Small intestine (tissue), 16 donors: ENCODE measurements at places on chromosomes 6 and 20. TPM values are rescaled to one million over a fixed set of nuclear protein-coding genes. Genes with fewer than 3 reads are reported as not detected.
A peak's percentile ranks its signal among the peaks of the same experiment; 100 is the strongest.

DNA sequence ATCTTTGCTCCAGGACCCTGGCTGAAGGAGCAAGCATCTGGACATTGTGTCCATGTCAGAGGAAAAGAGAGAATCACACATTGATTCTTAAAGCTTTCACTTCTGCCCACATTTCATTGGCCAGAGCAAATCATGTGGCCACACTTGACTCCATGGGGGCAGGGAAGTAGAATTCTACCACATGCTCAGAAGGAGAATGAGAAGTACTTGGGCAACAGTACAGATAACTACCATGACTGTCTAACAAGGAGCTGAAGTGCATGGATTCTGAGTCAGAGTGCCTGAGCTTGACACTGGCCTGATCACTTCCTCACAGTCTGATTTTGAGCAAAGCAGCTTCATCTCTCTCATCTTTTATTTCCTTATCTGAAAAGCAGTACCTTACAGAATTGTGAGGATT, 38.6 kb downstream of the GHRH start:
- H3K4me3 ChIP-seq: no peak overlapping the region
- H3K27ac ChIP-seq: no peak overlapping the region
- DNase-seq: peak; percentile 24
- no peaks in the 10 kb centered on the region for H3K27me3 ChIP-seq
- H3K36me3 ChIP-seq: peaks cover 42% of the 10 kb centered on the region
- H3K4me1 ChIP-seq: no peaks in the 10 kb centered on the region

- H3K4me1 ChIP-seq: peaks cover 1% of the 10 kb centered on the region
- no peak overlapping the region for H3K4me3 ChIP-seq
- DNase-seq: peak; percentile 43
- no peaks in the 10 kb centered on the region for H3K27me3 ChIP-seq
- H3K27ac ChIP-seq: no peak overlapping the region
- no peaks in the 10 kb centered on the region for H3K36me3 ChIP-seq
These were observed 6.0 kb upstream of the FASTKD5 start for GRCh38 chr20:3165473-3166337.

FAM184A gene
- 1.8 TPM for polyA plus RNA-seq

DNA sequence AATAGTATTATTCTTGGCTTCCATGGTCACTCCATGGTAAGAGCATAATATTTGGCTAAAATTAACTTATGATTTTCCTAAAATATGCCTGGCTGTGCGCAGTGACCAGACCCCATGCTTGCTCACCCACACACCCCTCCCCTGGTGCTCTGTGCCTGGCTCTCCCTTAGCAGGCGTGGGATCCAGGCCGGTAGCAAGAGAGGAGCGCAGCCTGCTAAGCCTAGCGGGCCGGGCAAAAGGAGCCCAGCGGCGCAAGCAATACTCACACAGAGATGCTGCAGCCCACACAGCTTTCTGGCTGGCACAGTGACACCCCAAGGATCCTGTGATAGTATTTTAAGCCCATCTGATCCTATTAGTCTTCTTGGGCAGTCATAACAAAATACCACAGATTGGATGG, 79.8 kb upstream of the EYS start:
- H3K36me3 ChIP-seq: no peaks in the 10 kb centered on the region
- DNase-seq: no peak
- no peaks in the 10 kb centered on the region for H3K27me3 ChIP-seq
- no peaks in the 10 kb centered on the region for H3K4me1 ChIP-seq
- H3K4me3 ChIP-seq: no peak overlapping the region

GRCh38 chr6:147227770-147228320, 23.6 kb downstream of the STXBP5 start:
- H3K27me3 ChIP-seq: no peaks in the 10 kb centered on the region
- no peaks in the 10 kb centered on the region for H3K4me1 ChIP-seq
- H3K36me3 ChIP-seq: no peaks in the 10 kb centered on the region
- no peak for DNase-seq
- no peak overlapping the region for H3K27ac ChIP-seq

DNA sequence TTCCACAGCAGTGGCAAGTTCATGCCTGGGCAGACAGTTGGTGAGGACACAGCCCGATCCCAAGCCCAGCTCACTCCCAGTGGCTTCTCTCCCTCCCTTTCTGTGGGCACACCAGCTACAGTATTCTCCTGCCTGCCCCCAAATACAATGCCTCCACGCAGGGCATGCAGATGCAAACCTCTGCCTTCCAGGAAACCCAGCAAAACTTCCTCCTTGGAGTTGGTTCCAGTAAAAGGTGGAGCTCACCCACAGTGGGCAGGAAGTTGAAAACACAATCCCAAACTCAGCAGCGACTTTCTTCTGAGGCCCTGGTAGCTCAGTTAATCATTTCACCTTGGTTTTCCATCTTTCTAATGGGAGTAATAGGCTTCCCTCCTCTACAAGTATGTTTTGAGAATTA, 93.7 kb downstream of the LY86 start:
- no peaks in the 10 kb centered on the region for H3K27me3 ChIP-seq
- no peaks in the 10 kb centered on the region for H3K36me3 ChIP-seq
- peaks cover 15% of the 10 kb centered on the region for H3K4me1 ChIP-seq
- H3K4me3 ChIP-seq: no peak overlapping the region
- no peak for DNase-seq

ELOVL4 gene
- not detected for polyA plus RNA-seq

DNA sequence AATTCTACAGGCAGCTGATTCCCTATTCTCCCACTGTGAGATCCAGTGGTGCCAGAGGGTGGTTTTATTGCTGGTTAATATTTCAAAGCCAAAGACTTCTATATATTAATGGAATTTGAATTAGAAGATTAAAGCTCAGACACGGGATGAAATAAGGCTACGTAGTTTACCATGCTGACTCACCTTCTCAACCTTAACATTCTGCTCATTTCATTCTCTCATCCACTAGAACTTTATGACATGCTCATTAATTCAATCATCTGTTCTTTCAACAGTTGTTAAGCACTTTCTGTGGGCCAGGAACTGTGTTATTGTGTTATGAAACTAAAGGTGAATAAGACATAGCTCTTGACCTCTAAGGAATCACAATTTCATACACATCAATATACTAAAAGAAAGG, 456.9 kb upstream of the MAP3K7 start:
- H3K36me3 ChIP-seq: no peaks in the 10 kb centered on the region
- no peaks in the 10 kb centered on the region for H3K27me3 ChIP-seq
- H3K27ac ChIP-seq: no peak overlapping the region
- no peak overlapping the region for H3K4me3 ChIP-seq

DNA sequence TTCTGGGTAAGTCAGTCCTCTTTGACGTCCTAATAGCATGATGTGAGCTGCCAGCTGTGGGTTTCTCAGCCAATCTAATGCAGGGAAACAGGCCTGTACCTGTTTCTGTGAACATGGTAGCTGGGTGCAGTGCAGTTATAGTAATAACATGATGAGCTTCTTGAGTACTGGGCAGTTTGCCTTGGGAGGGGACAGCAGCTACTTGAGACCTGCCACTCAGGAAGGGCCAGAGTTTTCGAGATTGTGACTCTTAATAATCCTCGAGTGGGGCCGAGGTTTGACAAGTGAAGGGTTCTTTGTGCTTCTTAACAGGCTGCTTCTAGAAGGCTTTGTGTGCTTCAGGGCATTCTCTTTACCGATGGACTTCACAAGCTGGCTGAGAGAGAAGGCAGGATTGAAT, 180.1 kb downstream of the JARID2 start:
- peaks cover 17% of the 10 kb centered on the region for H3K4me1 ChIP-seq
- no peaks in the 10 kb centered on the region for H3K27me3 ChIP-seq
- no peak for DNase-seq
- H3K27ac ChIP-seq: no peak overlapping the region

SOX18 gene
- 0.67 TPM for polyA plus RNA-seq

DNA sequence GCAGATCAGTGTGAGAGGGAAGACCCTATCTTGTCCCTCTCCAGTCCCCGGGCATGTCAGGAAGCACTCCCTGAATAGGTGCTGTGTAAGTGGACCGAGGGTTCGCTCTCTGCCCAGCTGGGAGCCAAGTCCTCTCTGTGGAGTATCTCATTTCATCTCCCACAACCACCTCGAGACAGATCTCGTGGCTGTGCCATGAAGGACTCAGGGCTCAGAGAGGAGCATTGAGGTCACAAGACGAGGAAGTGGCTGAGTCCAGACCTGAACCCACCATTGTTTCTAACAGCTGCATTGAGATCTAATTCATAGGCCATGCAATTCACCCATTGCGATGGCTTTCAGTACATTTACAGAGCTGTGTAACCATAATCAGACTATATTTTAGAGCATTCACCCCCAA, 34.7 kb upstream of the STX16 start:
- DNase-seq: no peak
- no peaks in the 10 kb centered on the region for H3K27me3 ChIP-seq

RSPO3 gene
- polyA plus RNA-seq: 6.7 TPM

SH3BGRL2 gene
- polyA plus RNA-seq: 54.6 TPM

DNA sequence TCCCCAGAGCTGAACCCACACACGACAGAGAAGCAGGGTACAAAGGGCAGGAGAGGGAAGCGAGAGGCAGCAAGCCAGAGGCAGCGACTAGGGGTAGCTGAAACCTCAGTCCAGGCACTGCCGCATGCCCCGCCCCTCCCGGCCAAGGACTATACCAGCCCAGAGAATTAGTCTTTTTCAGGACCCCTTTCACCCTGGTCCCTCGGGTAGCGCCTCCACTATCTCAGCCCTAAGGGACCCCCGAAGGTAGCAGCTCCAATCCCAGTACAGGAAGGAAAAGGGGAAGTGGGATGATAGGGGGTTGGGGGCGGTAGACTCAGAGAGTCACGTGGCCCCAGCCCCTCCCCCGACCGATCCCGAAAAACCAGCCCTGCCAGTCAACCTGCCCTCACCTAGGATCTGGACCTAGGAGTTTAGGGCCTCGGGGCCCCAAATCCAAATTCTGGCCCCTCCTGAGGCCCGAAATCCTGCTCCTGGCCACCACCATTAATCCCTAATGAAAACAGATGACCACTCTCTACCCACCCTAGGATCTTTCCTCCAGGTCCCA, 1.3 kb downstream of the RGL2 start:
- H3K4me1 ChIP-seq: peaks cover 9% of the 10 kb centered on the region
- peak overlapping the region; percentile 73 for H3K4me3 ChIP-seq
- H3K27ac ChIP-seq: peak overlapping the region; percentile 74

DNA sequence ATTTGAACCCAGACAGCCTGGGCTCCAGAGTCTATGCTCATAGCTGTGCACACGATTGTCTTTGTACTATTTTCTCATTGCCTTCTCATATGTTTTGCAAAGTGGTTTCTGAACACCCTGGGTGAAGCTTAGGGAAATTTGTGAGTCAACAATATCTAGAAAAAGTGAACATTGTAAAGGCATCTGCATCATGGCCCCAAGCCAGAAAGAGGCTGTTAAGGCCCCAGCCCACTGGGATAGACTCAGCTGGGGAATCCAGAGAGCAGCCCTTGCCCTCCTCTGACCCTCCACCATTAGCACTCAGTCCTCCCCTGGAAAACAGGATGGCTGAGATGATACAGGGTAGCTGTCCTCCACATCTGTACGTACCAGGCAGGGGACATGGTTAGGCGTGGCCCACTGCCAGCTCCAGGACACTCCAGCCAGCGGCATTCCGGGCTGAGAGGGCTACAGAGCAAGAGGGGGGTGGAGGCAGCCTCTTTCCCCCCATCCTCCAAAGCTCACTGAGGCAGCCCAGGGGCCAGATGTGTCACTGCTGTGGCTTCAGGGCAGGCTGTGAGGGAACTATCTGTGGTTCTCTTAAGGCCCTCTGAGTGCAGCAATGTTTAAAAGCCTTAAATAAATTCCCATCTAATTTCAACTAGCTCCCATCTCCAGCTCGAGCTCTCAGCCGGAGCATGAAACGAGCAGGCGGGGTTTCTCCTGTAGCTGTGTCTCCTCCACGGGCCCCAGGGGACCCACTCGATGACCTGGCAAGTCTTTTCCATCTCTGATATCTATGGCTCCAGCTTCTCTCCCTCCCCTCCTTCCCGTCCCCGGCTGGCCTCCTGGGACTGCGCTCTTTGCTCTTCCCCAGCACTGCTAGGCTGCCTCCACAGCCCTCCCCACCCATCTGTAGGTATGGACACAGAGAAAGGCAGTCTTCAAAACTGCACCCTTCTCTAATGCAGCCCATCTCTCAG, 209.4 kb upstream of the LRFN2 start:
- H3K36me3 ChIP-seq: no peaks in the 10 kb centered on the region
- H3K4me3 ChIP-seq: no peak overlapping the region
- no peak overlapping the region for H3K27ac ChIP-seq
- no peaks in the 10 kb centered on the region for H3K4me1 ChIP-seq

GRCh38 chr20:17666481-17666880, 15.6 kb downstream of the RRBP1 start:
- no peak overlapping the region for H3K27ac ChIP-seq
- DNase-seq: no peak
- H3K4me1 ChIP-seq: no peaks in the 10 kb centered on the region

OR2B3 gene
- polyA plus RNA-seq: not detected

DNA sequence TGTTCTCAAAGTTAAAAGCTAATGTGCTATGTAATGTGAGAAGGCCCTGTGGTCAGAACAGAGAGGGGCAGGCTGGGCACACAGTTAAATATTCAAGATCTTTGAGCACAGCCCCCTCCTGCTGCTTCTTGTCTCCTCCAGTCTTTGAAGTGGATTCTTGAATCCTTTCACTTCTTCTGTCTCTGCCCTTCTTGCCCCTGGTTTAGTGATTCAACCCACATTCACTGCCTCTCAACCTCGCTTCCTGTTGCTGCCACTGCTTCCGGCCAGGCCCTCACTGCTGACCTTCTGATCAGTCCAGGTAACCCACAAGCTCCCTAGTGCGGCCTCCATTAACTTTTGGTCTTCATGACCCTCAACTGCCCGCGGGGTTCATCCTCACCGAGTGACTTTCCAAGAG, 417.3 kb upstream of the NOX3 start:
- no peaks in the 10 kb centered on the region for H3K27me3 ChIP-seq
- H3K4me1 ChIP-seq: no peaks in the 10 kb centered on the region
- H3K27ac ChIP-seq: no peak overlapping the region
